Fibroblast of lung (primary cell): ENCODE measurements at places on chromosomes 7 and 10. TPM values are rescaled to one million over a fixed set of nuclear protein-coding genes. Genes with fewer than 3 reads are reported as not detected.

CYP2C19 gene
- not detected in 2 replicates for total RNA-seq

PGAM2 gene
- 0.26 and 0.33 TPM in 2 replicates for total RNA-seq

ANLN gene
- 6.2 and 21.5 TPM in 2 replicates for total RNA-seq

GRM3 gene
- total RNA-seq = not detected in 2 replicates

CUEDC2 gene
- 60.8 and 63.2 TPM in 2 replicates for total RNA-seq

TEX47 gene
- not detected in 2 replicates for total RNA-seq

ELN gene
- 2.1 and 6.4 TPM in 2 replicates for total RNA-seq

ZNF239 gene
- 6.2 and 7.8 TPM in 2 replicates for total RNA-seq

LEP gene
- 0.26 and 2.8 TPM in 2 replicates for total RNA-seq

GFRA1 gene
- total RNA-seq = 6.3 and 23.1 TPM in 2 replicates

OR2A2 gene
- total RNA-seq = not detected in 2 replicates

MGMT gene
- total RNA-seq = 21.8 and 29.1 TPM in 2 replicates

DNA sequence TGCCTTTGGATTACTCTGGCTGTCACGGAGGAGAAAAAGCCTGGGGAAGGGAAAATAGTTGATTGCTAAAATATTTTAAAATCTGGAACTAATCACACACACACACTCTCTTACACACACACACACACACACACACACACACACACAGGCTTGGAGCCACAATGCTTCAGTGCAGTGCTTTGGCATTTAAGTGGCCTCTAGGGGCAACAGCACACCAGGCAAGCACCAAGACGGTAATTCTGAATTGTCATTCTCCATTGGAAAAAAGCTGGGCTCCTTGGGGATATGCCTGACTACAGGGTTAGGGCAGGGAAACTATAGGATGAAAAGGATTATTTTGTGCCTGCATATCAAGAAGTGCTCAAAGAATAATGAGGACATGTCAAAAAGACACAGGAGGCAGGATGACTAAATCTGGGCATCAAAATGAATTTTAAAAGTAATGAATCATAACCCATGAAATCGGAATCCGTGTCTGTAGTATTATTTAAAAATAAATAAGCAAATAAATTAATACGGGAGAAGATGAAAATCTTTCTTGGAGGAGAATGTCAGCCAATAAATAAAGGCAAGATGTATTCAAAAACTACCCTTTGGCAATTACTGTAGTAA, 30.4 kb upstream of the DDC start:
- no peaks in the 10 kb centered on the region for H3K4me1 ChIP-seq
- H3K27me3 ChIP-seq = no peaks in the 10 kb centered on the region
- DNase-seq = peak; percentile 54
- H3K27ac ChIP-seq = no peak overlapping the region
- H3K4me3 ChIP-seq = no peak overlapping the region

DNA sequence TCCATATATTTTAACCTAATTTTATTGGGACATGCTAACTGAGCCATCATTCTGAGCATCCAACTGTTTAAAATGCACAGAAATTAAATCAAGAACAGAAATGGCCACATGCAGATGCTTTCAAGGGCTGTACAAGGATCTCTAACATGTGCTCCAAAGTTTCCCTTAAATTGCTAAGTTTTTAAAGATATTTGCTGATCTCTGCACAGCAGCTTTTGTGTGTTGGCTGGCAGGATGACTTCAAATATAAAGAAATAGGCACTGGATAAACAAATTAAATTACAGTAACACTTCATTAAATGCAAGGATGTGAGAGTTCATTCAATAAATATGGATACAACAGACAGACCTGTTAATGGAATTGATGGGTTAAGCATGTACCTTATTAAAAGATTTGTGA, 148.0 kb upstream of the MEOX2 start:
- no peak overlapping the region for H3K4me3 ChIP-seq
- no peak overlapping the region for H3K27ac ChIP-seq
- no peaks in the 10 kb centered on the region for H3K36me3 ChIP-seq

DNA sequence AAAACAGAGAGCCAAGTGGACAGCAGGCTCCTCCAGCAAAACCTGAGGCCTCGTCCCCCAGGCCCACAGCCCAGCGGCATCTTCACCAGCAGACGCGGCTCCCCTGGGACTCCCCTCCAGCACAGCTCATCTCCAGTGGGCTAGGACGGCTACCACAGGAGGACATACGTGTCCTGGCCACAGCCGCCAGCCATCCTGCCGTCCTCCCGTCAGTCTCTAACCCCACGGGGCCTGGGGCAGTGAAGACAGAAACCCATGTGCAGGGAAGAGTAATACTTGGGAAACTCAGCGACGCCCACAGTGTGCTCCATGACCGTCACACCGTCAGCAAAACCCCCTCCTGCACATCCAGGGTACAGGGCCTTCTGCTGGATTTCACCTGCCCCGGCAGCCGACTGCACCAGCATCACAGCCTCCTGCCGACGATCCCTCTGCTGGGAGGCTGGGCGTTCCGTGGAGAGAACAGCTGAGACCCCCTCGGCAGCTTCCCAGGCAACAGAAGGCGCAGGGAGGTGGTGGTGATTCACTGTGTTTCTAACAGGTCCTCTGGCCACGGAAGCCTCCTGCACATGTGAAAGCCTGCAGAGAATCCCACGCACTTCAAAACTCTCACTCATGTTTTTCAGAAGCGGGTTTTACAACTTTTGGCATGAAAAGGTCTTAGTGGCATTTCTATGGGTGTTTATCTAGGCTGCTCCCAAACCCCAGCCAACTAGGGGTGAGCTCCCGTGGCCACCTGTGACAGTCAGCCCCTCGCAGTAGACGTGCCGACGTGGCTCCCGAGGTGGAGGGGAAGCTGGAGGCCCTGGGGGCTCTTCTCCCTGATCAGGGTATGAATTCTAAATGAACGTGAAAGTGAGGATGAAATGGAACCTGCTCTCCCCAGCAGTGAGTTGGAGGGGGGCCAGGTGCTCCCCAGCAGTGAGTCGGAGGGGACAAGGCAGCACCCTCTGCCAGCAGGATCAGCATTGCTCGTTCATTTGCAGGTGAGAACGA, 513.5 kb downstream of the PTPRN2 start:
- no peaks in the 10 kb centered on the region for H3K4me1 ChIP-seq
- H3K27ac ChIP-seq = no peak overlapping the region
- H3K27me3 ChIP-seq = no peaks in the 10 kb centered on the region
- DNase-seq = no peak

DNA sequence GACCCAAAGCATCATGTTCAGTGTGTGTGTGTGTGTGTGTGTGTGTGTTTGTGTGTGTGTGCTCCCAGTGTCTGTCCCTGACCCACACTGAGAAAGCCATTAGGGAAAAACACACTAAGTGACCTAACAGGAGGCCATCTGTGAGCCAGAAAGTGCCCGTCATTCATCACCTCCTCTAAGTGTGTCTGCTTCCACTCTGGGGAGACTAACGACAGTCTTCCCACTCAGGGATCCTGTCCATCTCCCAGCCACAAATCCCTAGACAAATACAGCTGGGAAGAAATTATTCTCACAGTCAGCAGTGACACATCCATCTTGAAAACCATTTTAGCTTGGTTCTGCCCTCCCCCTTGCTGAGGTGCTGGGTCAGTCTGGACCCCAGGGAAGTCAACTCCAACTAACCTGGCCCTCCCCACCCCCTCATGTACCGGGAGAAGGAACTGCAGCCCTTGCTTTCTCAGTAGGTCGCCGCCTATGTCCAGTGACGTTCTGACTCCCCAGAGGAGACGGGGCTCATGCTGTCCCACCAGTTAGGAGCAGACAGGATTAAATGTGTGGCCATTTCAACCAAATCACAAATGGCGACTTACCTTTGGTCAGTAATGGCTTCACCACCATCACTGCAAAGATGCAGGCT, 296.5 kb upstream of the ZNF32 start:
- H3K27ac ChIP-seq = no peak overlapping the region
- H3K27me3 ChIP-seq = no peaks in the 10 kb centered on the region
- no peak overlapping the region for H3K4me3 ChIP-seq
- DNase-seq = no peak
- H3K36me3 ChIP-seq = no peaks in the 10 kb centered on the region

GRCh38 chr10:89153116-89153515, 54.0 kb downstream of the CH25H start:
- peak; percentile 43 for DNase-seq
- H3K36me3 ChIP-seq = no peaks in the 10 kb centered on the region
- H3K4me3 ChIP-seq = no peak overlapping the region

- H3K4me1 ChIP-seq = no peaks in the 10 kb centered on the region
- peaks cover 32% of the 10 kb centered on the region for H3K27me3 ChIP-seq
- H3K27ac ChIP-seq = no peak overlapping the region
These were observed 5.3 kb downstream of the PTF1A start for GRCh38 chr10:23197416-23197861.

GRCh38 chr7:87395442-87396020, 50.1 kb downstream of the CROT start:
- H3K4me1 ChIP-seq = no peaks in the 10 kb centered on the region
- no peak overlapping the region for H3K4me3 ChIP-seq
- H3K36me3 ChIP-seq = no peaks in the 10 kb centered on the region
- H3K27ac ChIP-seq = no peak overlapping the region

GRCh38 chr7:15679306-15679705, 7.2 kb downstream of the MEOX2 start:
- H3K27me3 ChIP-seq = no peaks in the 10 kb centered on the region
- no peak for DNase-seq
- H3K4me1 ChIP-seq = no peaks in the 10 kb centered on the region

GRCh38 chr7:8042796-8043535, 74.4 kb downstream of the GLCCI1 start:
- H3K36me3 ChIP-seq = no peaks in the 10 kb centered on the region
- peak; percentile 69 for DNase-seq
- H3K4me3 ChIP-seq = no peak overlapping the region
- H3K27me3 ChIP-seq = no peaks in the 10 kb centered on the region

DNA sequence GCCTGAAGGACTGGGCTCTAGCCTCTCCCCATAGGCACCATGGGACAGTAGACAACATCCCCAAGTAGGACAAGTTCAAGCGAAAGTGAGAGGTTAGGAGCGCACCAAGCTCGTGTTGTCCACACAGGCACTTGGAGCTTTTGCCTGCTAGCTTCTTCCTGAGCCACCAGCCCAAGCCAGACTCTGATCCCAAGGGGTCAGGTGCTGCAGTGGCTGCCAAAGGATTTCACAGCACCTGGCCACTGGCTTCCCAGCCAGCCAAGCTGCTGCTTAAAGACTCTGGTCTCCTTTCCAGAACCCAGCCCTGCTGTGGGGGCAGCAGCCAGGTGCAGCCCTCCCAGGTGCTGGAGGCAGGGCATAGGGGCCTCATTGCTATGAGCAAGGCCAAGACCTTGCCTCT, 33.0 kb upstream of the UNC5B start:
- no peak overlapping the region for H3K27ac ChIP-seq
- H3K27me3 ChIP-seq = peaks cover 16% of the 10 kb centered on the region
- no peak for DNase-seq
- H3K4me1 ChIP-seq = no peaks in the 10 kb centered on the region
- H3K4me3 ChIP-seq = no peak overlapping the region
- H3K36me3 ChIP-seq = no peaks in the 10 kb centered on the region

DNA sequence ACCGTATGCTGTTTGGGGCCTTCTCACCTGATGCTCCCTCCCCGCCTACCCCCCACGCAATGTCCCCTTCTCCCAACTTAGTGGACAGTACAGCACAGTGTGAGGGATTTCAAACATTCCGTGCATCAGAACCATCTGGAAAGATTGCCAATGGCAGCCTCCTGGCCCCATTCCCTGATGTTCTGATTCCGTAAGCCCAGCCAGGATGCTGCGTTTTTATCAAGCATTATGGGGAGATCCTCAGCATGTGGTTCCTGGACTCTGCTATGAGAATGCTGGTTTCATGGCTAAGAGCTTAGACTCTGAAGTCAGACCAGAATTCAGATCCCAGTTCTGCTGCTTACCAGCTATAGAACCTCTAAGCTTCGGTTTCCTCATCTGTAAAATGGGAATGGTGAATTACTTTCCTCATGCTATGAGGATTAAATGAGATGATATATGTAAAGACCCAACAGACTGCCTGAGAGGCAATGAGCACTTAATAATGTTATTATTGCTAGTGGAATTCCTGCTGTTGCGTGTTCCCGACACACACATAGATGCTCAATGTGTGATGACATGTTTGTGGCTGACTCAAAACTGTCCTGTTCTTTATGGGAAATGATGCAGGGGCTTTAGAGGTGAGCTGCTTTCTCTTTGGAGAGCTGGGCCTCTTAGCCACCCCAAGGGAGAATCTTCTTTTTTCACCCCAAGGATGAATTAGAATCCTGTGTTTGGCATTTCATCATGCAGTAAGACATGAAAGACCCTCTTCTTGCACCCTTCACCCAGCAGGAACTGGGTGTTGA, 60.8 kb upstream of the SMNDC1 start:
- no peak overlapping the region for H3K27ac ChIP-seq
- no peaks in the 10 kb centered on the region for H3K27me3 ChIP-seq
- peaks cover 7% of the 10 kb centered on the region for H3K4me1 ChIP-seq
- H3K36me3 ChIP-seq = no peaks in the 10 kb centered on the region

- H3K4me1 ChIP-seq = no peaks in the 10 kb centered on the region
- H3K36me3 ChIP-seq = peaks cover 4% of the 10 kb centered on the region
- peak overlapping the region; percentile 5 for H3K27ac ChIP-seq
- H3K4me3 ChIP-seq = no peak overlapping the region
These were observed 4.7 kb downstream of the ECD start for GRCh38 chr10:73163096-73163495.

- no peak overlapping the region for H3K27ac ChIP-seq
- H3K27me3 ChIP-seq = no peaks in the 10 kb centered on the region
- no peak overlapping the region for H3K4me3 ChIP-seq
These were observed 234.6 kb downstream of the ZMYND11 start for GRCh38 chr10:369684-370448.

- H3K36me3 ChIP-seq = no peaks in the 10 kb centered on the region
- H3K4me1 ChIP-seq = no peaks in the 10 kb centered on the region
- H3K27me3 ChIP-seq = no peaks in the 10 kb centered on the region
- no peak overlapping the region for H3K4me3 ChIP-seq
- DNase-seq = peak; percentile 66
These were observed 144.6 kb downstream of the NRCAM start for GRCh38 chr7:108311446-108312168.

GRCh38 chr10:100021322-100021721, 11.6 kb upstream of the DNMBP start:
- no peak overlapping the region for H3K27ac ChIP-seq
- DNase-seq = no peak
- H3K27me3 ChIP-seq = no peaks in the 10 kb centered on the region
- H3K36me3 ChIP-seq = no peaks in the 10 kb centered on the region
- no peaks in the 10 kb centered on the region for H3K4me1 ChIP-seq
